ENCODE measurements at places on chromosomes 2 and 18.
A peak's percentile ranks its signal among the peaks of the same experiment; 100 is the strongest.

DNA sequence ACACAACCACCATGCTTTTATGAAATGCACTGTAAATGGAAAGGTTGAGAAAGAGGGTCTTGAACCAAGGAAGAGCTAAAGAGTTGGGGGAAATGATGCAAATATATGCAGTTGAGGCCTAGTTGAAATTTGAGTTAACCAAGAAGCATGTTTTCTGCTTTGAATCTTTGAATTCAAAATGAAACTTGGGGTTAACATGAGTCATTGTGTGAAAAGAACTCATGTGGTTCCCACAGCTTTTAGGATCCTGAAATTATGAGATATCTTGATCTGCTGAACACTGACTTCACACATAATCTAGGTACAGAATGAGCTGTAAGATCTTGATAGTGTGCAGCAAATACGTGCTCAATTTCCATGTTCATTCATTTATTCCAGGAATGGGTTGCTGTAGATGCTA, 422.9 kb upstream of the TRIB2 start:
- DNase-seq: no peak

DNA sequence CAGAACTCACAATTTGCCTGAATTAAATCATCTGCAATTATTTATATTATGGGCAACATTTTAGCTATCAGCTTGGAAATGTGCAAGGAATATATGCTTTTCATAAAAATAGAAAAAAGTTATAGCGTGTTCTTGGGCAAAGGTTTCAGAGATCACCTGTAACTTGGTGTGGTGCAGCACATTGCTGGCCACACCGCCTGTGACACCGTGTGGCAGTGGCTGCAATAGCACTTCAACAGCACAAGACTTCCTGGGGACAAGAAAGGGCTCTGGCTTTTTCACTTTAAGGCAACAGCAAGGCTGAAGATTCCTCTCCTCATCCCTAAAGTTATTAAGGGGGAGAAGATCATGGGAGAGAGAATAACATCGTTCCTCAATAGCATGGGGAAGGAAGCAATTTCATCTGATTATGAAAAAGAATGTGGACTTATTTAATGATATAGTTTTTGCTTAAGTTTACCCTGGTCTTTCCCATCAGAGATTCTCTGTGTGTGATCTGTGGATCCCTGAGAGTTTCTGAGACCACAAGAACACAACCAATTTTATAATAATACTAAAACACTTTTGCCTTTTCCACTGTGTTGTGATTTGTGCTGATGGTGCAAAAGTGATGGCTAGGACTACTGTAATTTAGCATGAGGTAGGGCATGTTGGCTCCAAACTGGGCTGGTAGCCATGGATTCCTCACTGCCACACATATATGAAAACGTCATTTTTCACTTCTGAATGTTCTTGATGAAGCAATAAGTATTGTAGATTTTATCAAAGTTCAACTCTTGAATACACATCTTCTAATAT, 15.0 kb upstream of the SERPINB3 start:
- DNase-seq: no peak

GRCh38 chr2:28406276-28407096, 13.8 kb downstream of the FOSL2 start:
- DNase-seq: no peak

DNA sequence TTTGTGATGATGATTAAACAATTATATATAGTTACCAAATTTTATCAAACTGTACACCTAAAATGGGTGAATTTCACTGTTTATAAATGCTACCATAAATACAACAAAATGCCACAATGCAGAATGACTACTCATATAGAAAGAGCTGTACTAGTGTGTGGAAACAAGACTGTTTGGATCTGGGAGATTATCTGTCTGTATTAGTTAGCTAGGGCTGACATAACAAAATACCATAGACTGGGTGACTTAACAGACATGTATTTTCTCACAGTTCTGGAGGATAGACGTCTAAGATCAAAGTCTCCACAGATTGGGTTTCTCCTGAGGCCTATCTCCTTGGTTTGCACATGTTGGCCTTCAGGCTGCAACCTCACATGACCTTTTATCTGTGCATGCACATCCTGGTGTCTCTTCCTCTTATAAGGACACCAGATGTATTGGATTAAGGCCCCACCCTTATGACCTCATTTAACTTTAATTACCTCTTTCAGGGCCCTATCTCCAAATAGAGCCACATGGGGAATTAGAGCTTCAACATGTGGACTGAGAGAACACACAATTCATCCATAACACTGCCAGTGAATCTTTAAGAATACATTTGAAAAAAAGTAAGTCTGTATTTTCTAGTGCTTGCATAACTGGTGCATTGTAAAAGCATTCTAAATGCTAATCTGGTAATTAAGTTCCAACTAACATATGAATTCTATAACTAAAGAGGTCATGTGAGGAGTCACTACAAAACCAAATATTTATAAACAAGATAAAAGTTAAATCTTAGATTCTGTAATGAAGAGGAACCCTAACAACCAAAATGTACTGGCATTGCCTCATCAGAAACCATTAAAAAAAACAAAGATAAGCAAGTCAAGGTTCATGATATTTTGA, 699.6 kb downstream of the NYAP2 start:
- DNase-seq: no peak

GRCh38 chr2:96108151-96108540, 8.2 kb downstream of the ADRA2B start:
- no peak for DNase-seq

GRCh38 chr2:63040586-63040985, 10.0 kb upstream of the OTX1 start:
- no peak for DNase-seq

DNA sequence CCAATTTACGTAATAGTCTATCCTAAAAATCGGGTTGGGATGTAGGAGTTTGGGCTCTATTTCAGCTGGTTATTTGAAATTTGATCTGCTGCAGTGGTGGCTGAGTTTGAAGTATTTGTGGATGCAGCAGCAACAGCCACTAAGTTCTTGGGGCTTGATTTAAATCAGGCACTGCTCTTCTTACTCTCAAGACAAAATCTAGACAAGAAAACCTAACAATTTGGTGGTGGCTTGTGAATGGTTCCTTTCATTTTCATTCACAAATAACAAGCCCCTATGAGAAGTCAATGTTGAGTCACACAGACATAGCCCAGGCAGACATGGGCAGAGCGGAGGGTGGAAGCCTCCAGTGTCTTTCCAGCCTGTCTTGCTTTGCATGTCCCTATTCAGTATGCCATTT, 199.3 kb downstream of the LTBP1 start:
- DNase-seq: no peak

DNA sequence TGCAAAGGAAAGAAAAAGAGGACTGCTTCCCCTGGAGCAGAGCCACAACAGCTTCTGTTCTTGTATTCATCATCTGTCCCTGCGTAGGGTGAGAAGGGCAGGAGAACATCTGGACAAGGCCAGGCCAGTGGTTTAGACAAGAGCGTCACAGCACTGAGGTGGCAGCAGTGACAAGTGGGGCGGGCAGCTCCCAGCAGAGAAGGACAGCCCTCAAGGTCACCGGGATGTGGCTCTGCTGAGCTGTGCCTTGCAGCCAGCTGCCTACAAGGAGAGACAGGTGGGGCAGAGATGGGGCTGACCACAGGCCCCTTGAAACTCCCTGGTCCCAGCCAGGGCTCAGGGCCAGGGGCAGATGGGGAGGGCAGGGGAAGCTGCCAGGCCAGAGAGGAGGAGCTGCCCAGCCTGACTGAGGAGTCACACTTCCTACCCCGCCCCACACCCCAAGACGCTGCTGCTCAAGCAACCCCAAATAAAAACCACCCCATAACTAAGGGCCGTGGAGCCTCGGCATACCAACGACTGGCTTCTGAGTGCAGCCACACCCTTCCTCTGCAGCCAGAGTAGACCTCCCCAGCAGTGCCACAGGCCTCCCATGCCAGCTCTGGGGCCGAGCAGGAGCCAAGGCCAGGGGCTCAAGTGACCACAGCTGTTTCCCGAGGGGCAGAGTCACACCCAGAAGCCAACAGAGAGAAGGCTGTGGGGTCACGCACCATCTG, 5.4 kb downstream of the RAB11FIP5 start:
- no peak for DNase-seq

DNA sequence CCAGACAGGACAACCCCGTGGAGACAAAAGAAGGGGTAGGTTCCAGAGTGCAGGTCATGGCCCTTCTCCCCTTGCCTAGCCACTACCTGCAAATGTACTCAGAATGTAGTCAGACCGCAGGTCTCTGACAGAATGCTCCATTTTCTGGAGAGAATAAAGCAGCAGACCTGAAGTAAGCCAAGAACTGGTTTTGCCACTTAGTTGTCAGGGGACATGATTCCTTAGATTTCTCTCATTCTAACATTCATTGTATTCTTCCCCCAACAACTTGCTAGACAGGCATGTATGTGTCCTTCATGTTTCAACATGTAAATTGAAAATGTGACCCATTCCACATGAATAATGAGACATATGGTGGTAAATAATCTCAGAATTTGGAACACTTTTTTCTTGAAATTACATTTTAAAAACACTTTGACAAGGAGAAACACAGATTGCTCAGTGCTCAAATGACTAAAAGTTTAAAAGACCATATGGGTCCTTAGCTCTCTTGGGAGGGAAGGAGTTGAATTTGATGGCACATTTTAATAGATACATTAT, 142.4 kb downstream of the CCBE1 start:
- no peak for DNase-seq

GRCh38 chr18:55166260-55166598, 207.0 kb upstream of the CCDC68 start:
- no peak for DNase-seq

GRCh38 chr18:77870894-77871293, 621.2 kb downstream of the GALR1 start:
- no peak for DNase-seq

GRCh38 chr2:153431114-153431513, 47.4 kb downstream of the RPRM start:
- DNase-seq: no peak

DNA sequence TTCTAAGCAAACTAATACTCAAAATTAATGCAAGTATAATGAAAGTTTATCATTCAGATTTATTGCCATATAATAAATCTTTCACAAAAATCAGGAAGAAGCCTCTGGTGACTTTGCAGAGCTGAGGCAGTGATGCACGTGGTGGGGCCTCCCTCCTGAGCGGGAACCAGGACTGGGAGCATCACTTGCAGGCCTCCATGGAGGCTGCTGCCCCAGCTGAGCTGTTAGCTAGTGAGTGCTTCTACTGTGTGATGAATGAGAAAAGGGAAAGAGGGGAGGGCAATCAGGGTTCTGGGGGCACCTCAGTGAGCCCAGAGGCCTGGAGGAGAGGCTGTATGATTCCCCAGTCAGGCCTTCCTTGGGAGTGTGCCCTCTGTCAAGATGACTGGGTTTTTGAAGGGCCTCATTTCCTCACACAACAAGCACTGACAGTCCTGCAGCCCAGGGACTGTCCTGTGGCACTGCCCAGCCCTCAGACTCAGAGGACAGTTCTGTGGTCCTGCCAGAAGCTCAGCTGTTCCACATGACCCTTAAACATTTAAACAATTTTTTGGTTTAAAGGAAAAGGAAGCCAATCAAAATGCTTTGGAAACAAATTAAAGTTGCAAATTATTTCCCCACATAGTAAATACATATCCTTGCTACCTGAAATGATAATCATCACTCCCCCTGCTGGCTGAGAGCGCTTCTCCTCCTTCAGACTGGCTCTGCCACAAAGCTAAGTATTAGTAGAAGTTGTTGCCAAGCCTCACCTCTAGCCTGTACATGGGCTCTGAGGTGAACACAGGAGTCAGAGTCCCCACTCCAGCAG, 90.9 kb upstream of the SMAD7 start:
- DNase-seq: no peak

- DNase-seq: no peak
Observed at GRCh38 chr18:31213641-31214040, 51.0 kb upstream of the DSC1 start.

- DNase-seq: no peak
Observed at GRCh38 chr2:96933305-96934181, 52.8 kb downstream of the FAM178B start.

DNA sequence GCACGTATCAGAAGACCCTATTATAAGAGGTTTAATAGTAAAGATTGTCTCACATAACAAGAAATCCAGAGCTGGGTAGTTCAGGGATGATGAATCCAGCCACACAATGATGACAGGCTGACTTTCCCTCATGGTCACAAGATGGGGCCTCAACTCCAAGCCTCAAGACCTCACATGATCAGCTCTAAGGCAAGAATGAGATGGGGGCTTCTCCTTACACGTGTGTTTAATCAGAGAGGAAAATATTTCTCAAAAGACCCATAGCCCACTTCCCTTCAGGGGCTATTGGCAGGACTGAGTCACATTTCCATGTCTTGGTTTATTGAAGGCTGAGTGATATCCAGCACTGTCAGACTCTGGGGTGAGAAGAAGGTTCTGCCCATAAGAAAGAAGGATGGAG, 100.2 kb upstream of the FOSL2 start:
- no peak for DNase-seq

DNA sequence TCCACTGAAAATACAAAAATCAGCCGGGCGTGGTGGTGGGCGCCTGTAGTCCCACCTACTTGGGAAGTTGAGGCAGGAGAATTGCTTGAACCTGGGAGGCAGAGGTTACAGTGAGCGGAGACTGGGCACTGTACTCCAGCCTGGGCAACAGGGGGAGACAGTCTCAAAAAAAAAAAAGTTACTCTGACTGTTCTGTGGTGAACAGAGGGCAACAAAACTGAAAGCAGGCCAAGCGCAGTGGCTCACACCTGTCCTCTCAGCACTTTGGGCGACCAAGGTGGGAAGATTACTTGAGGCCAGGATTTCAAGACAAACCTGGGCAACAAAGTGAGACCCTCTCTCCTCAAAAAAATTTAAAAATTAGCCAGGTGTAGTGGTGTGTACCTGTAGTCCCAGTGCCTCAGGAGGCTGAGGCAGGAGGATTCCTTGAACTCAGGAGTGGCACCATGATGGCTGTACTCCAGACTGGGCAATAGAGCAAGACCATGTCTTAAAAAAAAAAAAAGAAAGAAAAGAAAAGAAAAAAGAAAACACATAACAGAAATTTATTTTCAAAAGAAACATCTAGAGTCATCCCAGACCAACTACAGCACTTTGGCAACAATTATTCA, 13.6 kb upstream of the RTN4 start:
- no peak for DNase-seq

- DNase-seq: peak; percentile 62
Observed at GRCh38 chr2:41836948-41837347, 210.9 kb upstream of the PKDCC start.

DNA sequence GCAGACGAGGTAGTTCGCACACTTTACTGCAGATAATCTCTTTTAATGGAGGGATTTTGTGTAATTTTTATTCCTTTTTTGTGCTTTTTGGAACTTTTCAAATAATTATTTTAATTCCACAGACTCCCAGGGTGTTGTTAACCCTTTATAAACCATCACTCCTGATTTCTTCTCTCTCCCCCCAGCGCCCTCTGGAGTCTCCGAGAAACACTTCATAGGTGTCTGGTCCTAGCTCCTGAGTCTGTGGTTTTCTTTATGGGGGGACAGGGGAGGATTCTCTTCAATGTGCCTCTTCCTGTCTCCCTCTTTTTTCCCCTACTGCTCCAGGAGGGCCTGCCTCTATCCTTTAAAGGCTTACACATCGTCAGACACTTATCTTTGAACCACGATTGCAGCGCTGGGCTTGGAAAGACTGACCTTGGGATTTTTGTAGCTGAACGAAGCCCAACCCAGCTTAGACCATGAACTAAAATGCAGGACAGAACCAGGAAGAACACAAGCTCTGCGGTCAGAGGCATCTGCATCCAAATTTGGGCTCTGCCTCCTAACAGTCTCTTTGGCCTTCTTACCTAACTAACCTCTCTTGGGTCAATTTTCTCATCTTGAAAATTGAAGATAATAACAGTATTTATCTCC, 7.1 kb upstream of the PKDCC start:
- no peak for DNase-seq

Data from right forelimb (tissue), 1 donor.